ENCODE measurements at places on chromosomes 5 and 9. TPM values are rescaled to one million over a fixed set of nuclear protein-coding genes. Genes with fewer than 3 reads are reported as not detected.

AQP3 gene
- total RNA-seq = 25.5 TPM

GHR gene
- not detected for total RNA-seq

DNA sequence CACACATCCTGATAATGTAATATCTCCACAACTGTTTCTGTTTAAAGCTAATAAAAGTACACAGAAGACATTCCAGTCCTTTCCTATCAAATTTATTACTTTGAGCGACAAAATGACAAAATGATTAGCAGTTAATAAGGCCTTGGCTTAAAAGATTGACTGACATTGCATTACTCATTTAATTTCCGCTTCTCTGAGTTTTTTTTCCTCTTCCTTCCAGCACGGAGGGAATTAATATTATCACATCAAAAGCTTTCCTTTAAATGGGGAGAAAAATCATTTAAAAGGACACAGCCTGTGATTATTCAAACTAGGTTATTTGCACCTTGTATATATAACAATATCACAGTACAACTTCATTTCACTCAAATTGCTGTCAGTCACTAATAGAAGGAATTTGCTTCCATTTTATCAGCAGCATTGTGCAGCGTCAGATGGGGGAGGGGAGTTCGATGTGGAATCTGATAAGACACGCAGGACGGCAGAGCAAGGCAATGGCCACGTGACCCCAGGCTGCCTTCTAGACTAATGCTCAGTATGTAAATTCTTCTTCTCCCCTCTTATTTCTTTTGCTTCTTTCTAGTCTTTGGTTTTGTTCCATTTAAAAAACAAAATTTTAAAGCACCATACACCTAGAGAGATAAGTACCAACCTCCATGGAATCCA, 400.5 kb downstream of the IRX1 start:
- DNase-seq = no peak

DNA sequence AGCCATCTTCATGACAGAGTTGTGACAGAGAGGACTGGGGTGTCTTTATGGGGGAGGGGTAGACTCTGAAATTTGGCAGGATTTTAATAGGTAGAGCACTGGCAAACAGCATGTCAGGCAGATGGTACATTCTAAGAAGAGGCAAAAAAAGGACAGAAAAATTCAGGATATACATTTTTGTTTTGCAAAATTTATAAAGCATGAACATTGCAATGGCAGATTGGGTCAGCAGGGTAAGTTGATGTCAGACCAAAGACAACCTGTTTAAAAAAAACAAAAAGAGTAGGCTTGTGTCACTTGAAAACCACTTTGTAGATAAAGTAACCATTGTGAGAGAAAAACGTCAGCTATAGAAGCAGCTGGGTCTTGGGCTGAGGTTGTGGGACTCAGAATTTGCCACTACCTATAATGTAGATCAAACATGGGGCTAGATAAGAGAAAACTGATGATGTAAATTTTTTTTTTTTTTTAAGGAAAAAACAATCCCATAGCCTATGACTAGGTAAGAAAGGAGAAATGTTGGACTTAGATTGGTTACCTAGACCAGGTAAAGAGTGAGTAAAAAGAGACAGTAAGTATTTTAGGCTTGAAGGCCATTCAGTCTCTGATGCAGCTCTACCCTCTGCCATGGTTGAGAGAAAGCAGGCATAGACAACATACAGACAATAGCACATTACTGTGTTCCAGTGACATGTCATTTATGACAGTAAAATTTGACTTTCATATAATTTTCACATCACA, 8.3 kb downstream of the CAMK4 start:
- DNase-seq = no peak

GRCh38 chr9:37447111-37447510, 18.1 kb downstream of the ZBTB5 start:
- DNase-seq = no peak

GRCh38 chr5:170740551-170741205, 42.8 kb upstream of the GABRP start:
- no peak for DNase-seq

GRCh38 chr5:140013536-140013935, 29.6 kb downstream of the NRG2 start:
- DNase-seq = no peak

DNA sequence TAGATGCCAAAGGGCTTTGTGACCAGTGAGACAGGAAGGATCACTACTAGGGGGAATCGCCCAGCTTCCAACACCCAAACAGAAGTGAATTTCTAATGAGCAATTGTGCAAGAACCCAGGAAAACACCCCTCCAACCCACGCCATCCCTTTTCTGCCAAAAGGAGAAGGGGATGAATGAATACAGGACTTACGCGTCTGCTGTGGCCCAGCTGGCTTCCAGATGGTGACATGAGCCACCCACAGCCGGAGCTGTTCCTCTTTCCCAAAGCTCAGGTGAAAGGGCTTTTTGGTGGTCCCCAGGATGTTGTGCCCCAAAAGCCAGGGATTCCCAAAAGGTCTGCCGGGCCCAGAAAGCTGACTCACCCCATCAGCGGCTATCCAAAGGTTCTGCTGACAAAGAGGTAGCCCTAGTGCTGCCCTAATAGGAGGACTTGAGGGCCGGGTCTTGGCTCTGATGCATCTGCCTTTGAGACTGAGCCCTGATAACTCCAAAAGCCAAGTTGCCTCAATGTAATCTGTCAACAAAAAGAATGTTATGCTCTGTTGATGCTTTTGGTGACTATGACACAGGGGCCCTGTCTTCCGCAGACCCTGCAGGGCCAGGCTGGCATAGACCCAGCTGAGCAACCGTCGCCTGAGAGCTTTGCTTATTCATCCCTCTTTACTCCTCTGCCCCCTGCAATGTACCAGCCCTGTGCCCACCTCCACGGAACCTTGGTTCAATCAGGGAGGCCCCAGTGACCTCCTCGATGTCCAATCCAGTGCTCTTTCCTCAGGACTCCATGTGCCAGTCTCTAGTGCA, 14.5 kb downstream of the GSN start:
- no peak for DNase-seq
